ENCODE measurements at places on chromosomes 3 and 15.

GRCh38 chr3:108342837-108343486 is 46.6 kb downstream of the HHLA2 start:
- no peak for DNase-seq

DNA sequence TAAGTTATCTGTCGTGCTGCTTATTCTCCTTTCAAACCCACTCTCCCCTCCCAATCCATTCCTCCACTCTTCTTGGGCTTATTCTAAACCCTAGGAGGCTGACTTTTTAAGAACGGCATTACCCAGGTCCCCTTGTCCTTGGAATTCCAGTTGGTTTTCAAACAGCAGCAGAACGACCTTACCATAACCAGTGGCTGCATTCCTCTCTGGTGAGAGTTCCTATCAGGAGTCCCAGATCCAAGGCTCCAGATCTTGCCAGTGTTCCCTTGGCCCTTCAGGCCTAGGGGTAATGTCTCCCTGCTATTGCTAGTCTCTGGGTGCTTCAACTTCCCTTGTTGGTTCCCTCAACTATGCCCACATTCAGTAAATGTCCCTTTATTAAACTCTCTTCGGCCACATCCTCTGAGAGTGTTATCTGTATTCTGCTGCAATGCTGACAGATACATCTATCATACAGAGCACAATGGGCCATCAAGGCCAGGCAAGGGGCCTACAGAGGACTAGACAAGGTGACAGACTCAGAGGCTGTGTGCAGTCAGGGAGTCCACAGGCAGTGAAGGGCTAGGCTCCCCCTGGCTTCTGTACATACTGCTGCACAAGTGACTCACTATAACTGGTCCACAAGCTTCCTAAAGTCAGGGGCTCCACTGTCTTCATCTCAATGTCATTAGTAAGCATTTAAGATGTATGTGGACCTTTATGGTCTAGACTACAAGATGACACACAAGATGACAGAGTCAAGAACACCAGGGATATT is 10.1 kb downstream of the LYSMD2 start:
- DNase-seq: no peak

DNA sequence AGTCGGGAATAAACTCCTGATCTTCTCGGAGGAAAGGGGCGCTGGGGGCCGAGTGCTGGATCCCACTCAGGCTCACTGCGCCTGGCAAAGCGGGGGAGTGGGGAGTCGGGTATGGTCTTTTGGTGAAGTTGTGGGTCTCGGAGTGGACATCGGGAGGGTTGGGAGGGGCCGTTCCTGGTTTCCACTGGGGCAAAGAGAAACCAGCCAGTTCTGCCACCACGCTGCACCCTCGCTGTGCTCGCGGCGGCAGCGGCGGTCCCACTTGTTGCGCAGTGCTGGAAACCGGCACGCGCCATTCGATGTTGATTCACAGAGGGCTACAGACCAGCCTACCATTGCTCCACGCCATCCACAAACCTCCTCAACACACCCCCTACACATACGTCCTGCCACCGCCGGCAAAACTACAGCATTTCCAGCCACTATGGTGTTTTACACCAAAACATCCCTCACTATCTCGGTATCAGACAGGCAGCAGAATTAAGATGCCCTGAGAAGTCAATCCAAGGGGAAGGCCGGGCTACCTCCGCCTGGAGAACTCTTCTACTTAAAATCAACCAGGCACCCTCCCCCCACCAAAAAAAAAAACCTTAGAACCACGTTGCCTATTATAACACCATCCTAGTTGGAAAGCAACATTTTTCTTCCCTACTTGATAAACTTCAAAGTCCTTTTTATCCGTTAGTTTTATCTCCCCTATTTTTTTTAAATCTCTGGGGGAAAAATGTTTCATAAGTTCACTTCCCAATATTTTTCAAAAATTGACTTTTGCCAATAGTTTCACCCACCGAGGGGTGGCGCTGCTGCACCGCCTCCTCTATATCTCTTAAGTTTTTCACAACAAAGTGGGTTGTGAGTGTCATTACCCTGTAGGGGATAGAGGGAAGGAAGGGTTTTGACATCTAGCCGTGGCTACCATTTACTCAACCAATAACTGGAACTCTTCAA is 3.6 kb downstream of the BCL6 start:
- peak; percentile 72 for DNase-seq

DNA sequence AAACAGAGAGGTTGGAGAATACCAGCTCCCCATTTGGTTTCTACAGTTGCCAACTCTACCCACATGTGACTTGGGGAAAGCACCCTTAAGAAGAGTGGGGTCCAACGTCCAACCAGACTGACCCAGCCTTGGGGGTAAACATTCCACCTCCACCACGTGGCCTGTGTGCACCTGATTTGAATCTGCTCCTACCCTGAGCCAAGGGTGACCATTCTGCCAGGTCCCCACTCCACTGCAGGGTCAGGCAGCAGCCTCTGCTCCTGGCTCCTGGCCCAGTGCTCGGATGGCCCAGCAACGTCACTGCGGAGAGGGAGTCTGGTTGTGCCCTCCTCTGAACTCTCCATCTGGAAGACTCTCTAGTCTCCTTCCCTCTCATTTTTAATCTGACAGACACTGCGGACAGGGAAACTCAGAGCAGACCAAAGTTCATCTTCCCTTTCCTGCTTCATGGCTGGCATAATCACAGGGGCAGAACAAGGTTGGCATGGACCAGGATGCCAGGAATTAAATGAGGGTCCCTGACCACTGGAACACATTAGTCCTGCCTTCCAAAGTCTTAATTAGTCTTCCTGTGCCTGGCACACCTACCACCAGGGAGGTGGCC is 29.4 kb downstream of the FHIT start:
- DNase-seq: no peak

DNA sequence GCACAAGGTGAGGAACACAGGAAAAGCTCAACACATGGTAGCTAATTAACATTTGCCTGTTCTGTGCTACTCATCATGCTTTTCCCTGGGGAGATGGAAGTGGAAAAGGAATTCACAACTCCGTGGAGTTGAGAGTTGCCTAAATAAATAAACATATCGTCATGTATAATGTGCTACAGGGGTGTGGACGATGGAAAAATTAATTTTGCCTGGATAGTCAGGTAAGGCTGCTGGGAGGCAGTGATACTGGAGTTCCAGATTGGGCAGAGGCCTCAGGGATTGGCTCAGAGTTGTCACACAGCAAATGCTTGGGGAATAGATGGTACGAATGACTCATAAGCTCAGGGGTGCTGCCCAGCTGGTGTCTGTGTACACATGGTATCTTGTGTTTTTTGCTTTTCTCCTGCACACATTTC is 3.1 kb upstream of the ABHD6 start:
- DNase-seq: no peak

DNA sequence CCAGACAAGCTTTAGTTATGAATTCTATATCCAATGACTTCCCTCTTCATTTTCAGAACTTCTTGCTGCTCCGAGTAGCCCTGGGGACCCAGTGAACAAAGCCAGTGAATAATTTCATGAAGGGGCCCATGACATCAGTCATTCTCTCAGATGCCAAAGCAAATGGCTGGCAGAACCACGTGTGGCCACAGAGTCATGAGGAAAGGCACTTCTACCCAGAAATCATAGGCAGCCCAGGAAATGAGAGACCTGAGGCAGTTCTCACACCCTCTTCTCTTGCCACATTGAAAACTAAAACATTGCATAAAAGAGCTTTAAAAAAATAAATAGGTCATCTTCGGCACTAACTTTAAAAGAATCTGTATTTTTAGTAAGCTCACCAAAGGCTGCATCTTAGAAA is 4.3 kb upstream of the UACA start:
- DNase-seq: no peak

DNA sequence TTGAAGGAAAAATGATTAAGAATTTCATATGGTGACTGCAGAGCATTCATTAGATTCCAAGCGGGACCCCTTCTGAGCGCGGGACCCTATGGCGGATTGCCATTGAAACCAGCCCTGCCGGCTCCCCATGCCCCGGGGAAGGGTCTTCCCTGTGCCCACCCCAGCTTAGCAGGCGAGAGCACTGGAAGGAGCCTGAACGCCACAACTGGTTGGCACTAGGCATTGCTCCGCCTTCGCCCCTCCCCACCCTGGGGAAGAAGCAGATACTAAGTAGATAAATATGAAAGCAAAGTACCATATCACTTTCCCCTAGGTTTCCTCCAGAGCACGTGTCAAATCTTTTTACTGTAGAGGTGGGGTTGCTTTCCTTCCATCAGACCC is 70.7 kb downstream of the CYP19A1 start:
- no peak for DNase-seq

DNA sequence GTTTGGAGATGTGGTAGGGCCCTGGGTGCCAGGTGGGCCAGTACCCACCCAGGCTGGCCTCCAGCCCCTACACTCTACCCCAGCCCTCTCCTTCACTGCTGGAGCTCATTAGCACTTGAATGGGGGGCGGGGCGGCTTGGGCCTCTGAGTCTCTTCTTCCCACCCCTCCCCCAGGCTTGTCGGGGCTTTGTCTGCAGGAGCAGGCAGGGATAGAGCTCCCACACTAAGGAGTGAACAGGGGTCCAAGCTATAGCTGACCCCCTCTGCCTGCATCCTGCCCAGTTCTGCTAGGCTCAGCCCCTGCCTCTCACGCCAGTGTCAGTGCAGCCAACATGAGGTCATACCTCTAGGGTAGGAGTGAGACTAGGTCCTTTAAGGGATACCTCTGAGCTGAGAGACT is 5.2 kb downstream of the GNAI2 start:
- no peak for DNase-seq

- DNase-seq: no peak
Measured at GRCh38 chr3:167813169-167814123, 77.9 kb downstream of the SERPINI1 start.

- DNase-seq: no peak
Measured at GRCh38 chr15:67707520-67708283, 117.6 kb upstream of the SKOR1 start.

GRCh38 chr15:77180757-77181156 is 109.8 kb upstream of the TSPAN3 start:
- DNase-seq: no peak

DNA sequence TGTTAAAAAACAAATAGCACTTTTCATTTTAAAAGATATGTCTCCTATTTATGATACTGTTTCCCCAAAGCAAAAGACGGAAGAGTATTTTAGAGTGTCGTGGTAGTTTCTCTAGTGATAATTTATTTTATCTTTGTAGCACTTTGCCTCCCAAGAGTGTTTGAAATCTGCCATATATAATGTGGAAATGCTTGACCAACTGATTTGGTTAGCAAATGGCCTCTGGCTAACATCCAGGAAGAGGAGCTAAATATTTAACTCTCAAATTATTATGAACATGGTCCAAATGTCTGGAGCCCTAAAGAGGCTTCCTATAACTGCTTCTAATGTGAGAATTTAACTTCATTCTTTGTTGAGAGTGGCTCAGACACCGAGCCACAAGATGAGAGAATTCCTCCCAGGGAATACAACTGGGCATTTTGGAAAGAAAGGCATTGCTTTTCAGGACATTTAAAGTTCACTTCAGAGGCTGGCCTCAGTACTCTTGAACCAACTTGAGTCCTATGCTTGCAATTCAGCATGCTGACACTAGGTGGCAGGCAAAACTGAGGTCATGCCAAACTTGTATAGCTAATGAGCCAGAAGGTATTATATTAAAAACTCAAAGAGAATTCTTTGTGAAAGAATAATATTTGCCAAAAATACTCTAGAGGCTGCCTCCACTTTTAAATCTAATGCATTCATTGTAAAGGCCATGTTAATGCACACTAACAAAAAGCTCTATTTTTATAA is 104.5 kb downstream of the RARB start:
- DNase-seq: peak; percentile 21

DNA sequence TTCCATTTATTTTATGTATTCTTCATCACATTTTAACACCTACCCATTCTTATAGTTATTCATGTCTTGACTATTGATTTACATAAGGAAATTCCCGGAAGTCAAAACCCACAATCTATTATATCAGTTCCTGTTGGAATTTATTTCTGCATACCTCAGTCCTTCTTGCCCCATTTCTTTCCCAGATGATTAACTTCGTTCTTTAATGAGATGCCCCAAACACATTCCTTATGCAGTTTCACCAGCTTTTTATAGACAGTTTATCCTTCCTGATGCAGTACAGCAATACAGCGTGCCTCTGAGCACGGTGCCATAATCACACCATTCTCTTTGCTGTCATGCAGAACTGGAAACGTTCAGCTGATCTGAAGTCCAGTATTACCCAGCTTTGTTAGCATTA is 175.8 kb upstream of the NANOGP8 start:
- no peak for DNase-seq

- no peak for DNase-seq
Measured at GRCh38 chr15:88498996-88499395, 31.5 kb downstream of the MRPS11 start.

GRCh38 chr15:77070180-77070494 is 772 bp downstream of the TSPAN3 start:
- peak; percentile 25 for DNase-seq

DNA sequence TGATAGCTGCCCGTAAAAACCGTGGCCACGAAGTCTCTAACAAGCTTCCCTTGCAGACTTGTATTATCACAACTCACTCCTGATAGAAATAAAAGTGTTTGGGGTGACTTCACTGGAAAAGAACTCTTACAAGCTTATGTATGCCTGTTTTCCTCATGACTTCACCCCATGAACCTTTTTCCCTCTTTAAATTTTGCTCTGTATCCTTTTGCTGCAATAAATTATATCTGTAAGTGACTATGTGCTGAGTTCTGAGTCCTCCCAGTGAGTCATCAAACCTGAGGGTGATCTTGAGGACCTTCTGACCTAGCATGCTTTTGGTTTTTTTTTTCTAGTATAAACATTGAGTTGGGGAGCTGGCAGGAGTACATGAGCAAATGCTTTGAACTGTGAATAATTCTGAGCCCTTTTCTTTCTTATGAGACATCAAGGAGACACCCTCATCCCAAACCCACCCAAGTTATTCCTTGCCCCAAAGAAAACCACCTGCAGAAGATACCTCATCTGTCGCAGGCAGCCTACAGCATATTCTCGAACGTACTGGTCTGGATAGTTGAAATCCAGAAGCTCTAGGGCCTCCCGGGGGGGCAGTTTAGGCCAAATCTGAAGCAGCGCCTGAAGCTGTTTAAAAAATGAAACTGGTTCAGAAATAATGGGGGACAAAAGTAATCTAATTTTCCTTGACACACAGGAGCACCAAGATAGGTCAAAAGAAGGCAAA is 85.9 kb downstream of the FAIM start:
- DNase-seq: no peak

- DNase-seq: no peak
Measured at GRCh38 chr3:126399756-126400155, 5.0 kb downstream of the CFAP100 start.

DNA sequence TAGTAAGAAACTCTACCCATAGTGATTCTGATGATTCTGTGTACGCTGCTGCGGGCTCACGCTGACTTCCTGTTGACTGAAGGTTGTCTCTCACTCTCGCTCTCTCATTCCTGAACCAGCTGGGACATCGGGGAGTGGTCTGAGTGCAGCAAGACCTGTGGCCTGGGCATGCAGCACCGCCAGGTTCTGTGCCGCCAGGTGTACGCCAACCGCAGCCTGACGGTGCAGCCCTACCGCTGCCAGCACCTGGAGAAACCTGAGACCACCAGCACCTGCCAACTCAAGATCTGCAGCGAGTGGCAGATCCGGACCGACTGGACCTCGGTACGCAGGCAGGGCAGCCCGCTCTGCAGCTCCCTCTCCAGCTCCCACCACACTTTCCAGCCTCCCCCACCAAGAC is 63.6 kb upstream of the NR2E3 start:
- DNase-seq: no peak

- DNase-seq: no peak
Measured at GRCh38 chr3:17946619-17947018, 204.2 kb upstream of the TBC1D5 start.
